ENCODE measurements at places on chromosomes 5 and 9.
A peak's percentile ranks its signal among the peaks of the same experiment; 100 is the strongest.

GRCh38 chr5:67680099-67680498 is 483.5 kb upstream of the CD180 start:
- DNase-seq: no peak

GRCh38 chr5:174501461-174502069 is 222.8 kb upstream of the MSX2 start:
- no peak for DNase-seq

- no peak for DNase-seq
These were observed 251.0 kb downstream of the NR3C1 start for GRCh38 chr5:143152445-143152844.

DNA sequence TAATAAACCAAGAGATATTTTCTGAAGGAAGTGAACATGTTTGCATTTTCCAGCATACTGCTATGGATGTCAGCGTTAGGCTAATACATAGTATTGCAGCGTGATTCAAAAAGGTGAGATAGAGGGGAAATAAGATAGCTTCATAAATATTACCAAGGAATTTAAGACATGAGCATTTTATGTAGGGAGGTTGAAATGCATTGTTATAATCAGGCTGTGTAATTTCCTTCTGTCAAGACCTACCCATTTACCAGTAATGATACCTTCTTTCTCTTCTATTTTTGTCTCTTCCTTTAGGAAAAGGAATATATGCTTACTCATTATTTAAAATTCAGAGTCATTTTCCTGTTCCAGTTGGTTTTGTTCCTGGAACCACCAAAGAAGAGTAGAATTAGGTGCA is 33.3 kb downstream of the PIK3R1 start:
- no peak for DNase-seq

GRCh38 chr5:43065387-43065947 is 25.3 kb upstream of the ANXA2R start:
- DNase-seq: no peak

DNA sequence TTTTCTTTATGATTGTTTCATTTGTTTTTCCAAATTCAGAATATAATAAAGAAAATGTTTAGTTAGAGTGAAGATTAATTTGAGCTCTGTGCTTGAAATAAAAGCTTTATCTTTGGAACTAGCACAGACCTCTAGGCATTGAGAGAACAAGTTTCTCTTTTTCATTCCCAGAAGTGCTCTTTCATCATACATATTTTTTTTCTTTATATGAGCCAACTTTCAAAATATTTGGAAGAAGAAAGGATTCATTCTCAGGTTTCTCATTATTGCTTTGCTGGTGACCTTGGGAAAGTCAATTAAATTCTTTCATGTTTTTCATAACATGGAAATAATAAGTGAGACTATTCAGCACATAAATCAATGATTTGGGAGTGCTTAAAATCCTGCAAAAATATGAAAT is 16.8 kb downstream of the CTXN3 start:
- no peak for DNase-seq

DNA sequence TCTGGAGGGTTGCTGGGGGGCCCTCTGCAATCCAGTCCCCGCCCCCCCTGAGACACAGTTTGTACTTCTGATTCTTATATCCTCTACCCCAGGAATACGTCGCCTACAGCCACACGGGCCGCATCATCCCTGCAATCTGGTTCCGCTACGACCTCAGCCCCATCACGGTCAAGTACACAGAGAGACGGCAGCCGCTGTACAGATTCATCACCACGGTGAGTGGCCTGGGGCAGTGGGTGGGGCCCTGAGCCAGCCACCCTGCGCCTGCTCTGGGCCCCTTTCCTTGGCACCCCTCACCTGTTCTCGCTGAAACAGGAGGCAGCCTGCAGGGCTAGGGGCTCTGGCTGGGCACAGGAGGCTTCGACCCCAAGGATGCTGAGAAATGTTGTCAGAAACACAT is 24.1 kb upstream of the RPL26L1 start:
- DNase-seq: no peak

- no peak for DNase-seq
These were observed 101.7 kb upstream of the TLX3 start for GRCh38 chr5:171207256-171207847.

DNA sequence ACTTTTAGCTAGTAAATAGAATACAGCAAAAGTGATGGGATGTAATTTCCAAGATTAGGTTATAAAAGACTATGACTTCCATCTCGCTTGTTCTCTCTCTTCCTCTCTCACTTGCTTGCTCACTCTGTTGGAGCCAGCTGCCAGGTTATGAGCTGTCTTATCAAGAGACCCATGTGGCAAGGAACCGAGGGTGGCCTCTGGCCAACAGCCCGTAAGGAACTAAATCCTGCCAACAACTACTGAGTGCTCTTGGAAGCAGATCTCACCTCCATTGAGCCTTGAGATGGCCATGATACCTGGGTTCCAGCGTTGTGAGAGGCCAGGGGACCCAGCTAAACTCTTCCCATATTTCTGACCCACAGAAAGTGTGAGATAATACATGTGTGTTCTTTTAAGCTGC is 636.1 kb downstream of the ACTL7B start:
- DNase-seq: no peak

GRCh38 chr9:123127512-123128075 is 94.1 kb downstream of the GPR21 start:
- DNase-seq: no peak

DNA sequence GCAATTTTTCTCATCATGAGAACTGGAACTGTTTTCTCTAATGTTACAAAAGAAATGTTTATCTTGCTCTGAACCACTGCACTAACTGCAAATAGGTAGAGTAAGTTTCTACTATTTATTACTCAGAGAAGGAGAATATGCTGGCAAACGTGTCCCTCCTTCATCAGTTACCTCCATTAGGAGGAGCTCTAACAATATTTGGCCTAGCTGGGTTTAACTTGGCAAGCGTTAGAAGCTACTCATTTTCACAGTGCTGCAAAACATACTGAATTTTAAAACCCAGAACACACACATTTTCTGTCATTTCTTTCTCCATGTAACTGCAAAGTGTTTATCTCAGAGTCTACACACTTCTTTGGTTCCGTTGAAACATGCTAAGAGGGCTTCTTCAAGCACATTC is 101.0 kb upstream of the GABRG2 start:
- no peak for DNase-seq

DNA sequence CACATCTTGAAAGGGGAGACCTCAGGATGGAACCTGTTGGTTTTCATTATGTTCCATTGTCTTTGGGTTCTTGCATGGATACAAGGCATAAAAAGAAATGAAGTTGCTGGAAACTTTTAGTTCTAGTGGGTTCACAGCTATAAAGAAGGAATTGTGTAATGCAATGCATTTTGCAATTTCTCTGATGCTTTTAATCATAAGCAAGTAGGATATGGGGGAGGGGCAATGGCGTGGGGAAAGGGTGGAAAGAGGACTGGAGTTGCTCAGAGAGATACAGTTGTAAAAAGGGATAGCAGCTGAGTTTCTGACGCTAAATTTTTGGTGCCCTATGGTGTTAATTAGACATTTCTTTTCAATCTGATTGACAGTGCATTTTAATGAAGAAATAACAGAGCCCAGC is 88.6 kb upstream of the FANCC start:
- no peak for DNase-seq

DNA sequence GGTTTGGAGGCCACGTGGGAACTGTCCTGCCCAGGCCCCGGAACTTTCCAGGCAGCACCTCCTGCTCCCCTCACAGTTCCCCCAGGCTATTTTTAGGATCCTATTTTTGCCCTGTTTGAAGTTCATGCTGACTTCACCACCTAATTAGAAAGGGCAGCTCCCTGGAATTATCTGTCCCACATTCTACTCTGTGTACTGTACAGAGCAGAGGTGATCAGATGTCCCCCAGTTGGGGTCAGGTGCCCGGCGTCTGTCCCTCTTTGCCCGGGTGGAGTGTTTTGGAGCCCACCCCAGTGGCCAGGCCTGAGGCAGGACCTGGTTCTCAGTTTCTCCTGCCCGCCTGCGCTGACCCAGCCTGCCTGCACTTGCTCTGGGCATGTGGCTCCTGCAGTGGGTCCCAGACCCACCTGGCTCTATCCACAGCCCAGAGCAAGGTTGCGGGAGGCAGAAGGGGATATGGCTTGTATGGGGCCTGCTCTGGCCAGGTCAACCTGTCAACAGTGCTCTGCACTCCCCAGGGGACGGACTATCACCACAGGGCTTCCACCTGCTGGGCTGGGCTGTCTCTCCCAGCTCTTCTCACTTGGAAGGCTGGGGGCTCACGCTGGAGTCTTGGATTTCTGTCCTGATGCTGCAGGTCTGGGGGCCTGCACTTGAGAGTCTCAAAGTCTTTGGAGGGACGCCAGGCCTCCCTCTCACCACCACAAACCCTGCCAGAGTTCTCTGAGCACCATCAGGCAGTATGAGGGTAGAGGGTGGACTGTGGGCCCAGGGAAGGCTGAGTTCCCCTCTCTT is 268.3 kb downstream of the GADD45G start:
- DNase-seq: no peak

DNA sequence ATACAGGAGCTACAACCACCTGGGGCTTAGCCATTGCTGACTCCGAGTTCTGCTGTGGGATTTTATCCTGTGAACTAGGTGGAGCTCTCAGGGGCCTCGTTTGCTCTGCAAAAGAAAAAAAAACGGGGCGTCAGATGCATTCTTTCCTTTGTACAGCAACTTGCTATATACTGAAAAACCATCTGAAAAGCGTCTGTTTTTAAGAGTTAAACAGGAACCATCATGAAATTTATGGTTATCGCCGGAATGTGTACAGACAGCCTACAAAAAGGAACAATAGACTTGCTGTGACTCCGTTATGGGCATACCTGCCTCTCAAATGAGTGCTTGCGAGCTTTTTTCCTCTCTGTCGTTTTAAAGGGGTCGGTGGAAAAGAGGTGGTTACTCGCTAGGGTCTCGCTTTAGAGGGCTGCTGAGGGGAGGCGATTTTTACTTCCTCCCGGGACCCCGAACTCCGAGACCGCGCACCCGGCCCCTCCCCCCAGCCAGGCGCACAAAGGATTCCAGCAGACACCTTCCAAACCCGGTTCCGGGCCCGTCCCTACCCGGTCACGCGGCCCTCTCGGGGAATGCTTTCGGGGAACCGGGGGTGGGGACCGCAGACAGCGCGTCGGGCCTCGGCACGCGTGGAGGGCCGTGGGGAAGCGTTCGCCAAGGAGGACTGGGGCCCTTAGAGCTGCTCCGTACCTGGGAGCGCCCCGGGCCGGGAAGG is 826 bp downstream of the PAIP1 start:
- peak; percentile 28 for DNase-seq

DNA sequence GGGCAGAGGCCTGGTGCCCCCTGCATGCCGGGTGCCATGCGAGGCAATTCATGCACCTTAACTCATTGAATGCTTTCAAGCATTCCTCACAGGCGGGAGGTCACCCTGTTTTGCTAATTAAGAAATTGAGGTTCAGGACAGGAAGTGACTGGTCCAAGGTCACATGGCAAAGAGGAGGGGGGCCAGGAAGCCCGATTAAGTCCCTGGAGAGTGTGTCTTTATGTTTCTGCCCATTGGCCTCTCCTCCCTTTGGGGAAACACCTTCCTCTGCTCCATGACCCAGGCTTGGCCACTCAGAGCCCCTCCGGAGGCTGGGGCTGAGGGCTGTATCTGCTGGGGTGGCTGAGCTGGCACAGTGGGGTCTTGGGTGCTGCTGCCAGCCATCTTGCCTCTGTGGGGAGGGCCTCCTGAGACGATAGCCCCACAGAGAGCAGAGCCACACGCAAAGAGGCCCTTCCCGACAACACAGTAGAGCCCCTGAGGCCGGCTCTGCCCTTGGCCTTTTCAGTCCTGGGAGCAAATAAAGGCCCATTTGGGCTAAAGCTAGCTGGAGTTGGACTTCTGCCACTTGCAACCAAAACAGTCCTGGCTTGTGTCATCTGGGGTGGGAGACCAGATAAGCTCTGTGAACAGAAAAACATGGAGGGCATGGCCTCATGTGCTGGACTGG is 90.8 kb upstream of the NEURL1B start:
- DNase-seq: no peak

DNA sequence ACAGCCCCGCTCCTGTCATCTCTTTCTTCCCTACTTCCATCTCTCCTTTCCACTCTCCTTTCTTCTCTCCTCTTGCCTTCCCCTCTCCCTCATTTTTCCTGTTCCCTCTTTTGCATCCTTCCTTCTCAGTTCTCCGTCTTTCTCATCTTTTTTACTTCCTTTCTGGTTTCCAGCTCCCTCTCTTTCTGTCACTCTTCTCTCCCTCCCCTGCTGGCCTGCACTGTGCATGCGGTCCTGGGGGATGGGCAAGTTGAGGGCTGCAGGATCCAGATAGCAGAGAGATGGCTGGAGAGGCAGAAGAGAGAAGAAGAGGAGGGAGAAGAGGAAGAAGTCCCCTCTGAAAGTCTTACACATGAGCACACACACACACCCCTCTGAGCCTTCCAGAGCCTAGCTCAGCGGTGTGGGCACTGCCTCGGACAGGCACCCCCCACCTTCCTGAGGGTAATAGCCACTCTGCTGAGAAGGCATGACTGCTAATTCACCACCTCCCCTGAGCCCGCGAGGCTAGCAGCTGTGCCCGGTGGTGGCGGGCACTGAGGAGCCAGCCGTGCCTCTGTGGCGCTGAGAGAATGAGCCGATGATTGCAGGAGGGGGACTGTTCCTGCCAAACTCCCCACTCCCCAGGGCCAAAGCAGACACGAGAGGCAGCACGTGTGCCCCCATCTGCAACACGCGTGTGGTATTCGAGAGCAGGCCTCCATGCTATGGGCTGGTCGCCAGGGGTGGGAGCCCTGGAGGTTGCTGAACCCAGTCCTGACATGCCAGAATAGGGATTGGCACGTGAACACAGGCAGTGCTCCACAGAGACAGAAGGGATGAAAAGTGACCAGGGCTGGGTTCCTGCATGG is 3.7 kb upstream of the CAMK2A start:
- no peak for DNase-seq

- no peak for DNase-seq
These were observed 17.5 kb upstream of the TEX10 start for GRCh38 chr9:100370064-100370723.

GRCh38 chr9:79701651-79702050 is 129.9 kb downstream of the TLE4 start:
- no peak for DNase-seq

DNA sequence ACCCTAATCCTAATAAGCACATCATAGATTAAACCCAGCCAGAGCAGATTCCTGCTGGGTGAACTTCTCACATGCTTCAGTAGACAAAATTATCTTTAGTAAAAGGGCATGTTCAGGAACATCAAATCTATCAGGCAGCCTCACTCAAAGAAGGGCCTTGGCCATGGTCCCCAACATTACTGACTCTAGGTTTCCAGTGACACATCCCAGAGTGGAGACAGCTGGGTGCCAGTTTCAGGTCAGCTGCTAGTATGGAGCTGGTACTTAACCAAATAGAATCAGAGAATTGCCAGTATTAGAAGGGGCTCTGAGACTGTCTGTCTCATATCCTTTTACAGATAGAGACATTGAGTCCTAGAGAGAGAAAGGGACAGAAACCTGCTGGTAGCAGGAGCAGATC is 44.1 kb upstream of the GALNT10 start:
- DNase-seq: no peak

GRCh38 chr9:89929673-89930480 is 325.1 kb downstream of the GADD45G start:
- no peak for DNase-seq

- no peak for DNase-seq
These were observed 95.2 kb upstream of the PHF24 start for GRCh38 chr9:34862836-34863235.
